Cortex of kidney (tissue), 1 donor: ENCODE measurements at places on chromosomes 1 and 21.

- no peak for DNase-seq
Measured at GRCh38 chr1:226052061-226052460, 10.5 kb upstream of the H3-3A start.

GRCh38 chr1:165456861-165457260 is 11.9 kb upstream of the RXRG start:
- no peak for DNase-seq

GRCh38 chr1:218679988-218680748 is 335.0 kb downstream of the TGFB2 start:
- no peak for DNase-seq

GRCh38 chr1:8962812-8963530 is 17.3 kb downstream of the CA6 start:
- DNase-seq: no peak

DNA sequence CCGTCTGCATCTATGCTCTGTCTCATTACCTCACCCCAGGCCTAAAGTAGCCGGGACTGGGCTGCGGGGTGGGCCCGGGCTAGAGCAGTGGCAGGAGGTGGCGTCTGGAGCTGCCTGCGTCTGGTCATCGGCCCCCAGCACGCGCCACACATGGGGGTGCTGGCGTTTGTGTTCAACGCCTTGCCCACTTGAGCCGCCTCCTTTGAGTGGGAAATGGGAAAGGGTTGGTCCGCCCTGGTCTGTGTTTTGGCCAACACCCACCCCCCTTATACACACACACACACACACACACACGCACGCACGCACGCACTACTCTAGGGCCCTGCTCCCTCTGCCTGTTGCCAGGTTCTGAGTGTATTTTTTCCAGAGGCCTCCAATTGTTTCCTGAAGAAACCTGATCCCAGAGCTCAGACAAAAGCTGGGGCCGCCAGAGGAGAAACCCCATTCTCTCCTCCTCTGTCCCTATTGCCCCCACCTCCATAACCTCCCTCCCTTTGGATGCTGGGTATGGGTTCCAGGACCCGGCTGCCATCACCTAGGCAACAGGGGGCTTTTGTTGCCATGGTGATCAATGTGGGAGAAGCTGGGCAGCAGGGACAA is 10.1 kb downstream of the VANGL2 start:
- no peak for DNase-seq

- no peak for DNase-seq
Measured at GRCh38 chr1:36369061-36369861, 16.5 kb downstream of the STK40 start.

DNA sequence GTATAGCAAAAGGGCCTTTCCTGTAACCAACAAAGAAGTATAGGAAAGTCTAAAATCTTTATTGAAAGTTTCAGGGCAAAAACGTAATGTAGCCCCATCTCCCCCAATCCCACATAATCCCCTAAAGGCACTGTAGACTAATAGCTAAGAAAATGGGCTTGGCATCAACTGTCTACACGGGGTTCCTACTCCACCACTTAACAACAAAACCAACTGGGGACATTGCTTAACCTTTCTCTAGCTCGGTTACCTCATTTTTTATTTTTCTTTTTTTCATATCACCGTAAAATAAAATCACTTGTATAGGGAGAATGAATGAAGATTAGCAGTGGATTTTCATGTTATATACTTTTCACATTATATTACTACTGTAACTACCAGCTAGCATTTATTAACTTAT is 12.3 kb downstream of the MACF1 start:
- DNase-seq: no peak

DNA sequence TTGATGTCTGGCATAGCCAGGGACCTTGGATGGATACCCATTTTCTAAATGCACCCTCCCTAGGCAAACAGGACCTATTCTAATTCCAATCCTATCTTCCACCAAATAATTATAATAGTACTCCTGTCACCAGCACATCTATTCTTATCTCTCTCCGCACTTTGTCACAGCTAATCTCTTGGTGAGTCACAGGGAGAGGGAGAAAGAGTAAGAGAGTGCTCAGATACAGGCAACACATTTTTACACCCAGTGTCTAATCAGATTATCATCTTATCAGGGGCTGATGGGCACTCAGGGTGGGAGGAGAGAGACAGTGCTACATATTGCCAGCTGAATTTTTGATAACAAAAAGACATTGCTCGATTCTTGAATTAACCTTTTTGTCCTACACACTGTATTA is 275.0 kb upstream of the BEND5 start:
- no peak for DNase-seq

GRCh38 chr1:19643121-19643520 is 990 bp upstream of the NBL1 start:
- no peak for DNase-seq

DNA sequence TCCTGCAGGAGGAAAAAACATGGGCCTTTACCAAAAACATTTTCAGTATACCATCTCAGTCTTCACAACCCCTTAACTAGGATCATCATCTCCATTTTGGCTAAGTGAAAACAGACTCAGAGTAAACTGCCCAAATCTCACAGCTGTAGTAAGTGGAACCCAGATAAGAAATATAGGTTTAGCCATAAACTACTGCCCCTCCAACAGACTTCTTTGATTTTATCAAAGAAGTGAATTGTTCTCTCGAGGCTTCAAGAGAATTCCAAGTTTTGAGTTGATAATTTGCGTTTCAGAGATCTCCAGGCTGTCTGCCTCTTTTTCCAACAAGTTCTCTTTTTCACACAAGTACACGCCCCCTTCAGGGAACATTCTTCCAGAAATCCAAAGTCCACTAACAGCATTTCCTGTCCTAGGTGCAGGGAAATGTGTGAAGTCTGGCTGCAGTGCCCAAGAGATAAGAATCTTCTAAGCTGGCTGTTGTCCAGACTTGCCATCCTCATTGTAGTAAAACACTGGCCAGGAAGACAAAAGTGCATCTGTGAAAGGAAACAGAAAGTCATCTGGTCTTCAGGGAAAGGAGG is 30.8 kb downstream of the RNF19B start:
- no peak for DNase-seq

- no peak for DNase-seq
Measured at GRCh38 chr1:7743346-7743745, 27.8 kb upstream of the VAMP3 start.

DNA sequence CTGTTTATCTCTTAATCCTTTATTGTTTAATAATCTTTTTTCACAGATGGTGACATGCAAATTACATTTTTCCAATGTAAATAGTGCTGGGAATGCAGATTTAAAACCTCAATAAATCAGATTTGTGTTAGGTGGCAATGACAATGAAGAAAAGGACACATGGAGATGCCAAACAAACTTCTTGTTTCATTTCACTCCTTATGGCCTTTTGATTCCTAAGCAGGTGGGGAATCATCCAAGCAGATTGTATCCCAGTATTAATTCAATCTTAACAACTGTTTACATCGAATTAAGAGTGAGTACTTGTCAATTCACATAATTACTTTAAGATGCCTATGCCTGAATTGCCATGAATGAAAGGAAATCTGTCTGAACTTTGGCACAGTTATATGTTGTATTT is 98.9 kb upstream of the RGS18 start:
- no peak for DNase-seq

GRCh38 chr1:55316947-55317662 is 101.9 kb upstream of the USP24 start:
- no peak for DNase-seq

DNA sequence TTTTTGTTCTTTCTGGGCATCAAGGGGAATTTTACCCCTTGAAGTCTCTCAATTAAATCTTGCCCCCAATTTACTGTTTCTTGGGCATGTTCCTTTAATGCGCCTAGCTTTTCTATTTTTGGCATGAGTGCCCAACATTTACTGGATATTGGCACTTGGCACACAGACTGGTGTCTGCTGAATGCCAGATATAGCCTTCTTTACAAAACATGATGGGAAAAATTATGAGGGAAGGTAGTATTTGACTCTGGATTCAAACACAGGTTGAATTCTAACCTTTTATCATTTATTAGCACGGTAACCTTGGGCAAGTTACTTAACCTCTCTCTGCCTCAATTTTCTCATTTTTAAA is 88.3 kb upstream of the GPR52 start:
- DNase-seq: no peak

- DNase-seq: no peak
Measured at GRCh38 chr21:41071258-41072171, 96.4 kb upstream of the BACE2 start.

DNA sequence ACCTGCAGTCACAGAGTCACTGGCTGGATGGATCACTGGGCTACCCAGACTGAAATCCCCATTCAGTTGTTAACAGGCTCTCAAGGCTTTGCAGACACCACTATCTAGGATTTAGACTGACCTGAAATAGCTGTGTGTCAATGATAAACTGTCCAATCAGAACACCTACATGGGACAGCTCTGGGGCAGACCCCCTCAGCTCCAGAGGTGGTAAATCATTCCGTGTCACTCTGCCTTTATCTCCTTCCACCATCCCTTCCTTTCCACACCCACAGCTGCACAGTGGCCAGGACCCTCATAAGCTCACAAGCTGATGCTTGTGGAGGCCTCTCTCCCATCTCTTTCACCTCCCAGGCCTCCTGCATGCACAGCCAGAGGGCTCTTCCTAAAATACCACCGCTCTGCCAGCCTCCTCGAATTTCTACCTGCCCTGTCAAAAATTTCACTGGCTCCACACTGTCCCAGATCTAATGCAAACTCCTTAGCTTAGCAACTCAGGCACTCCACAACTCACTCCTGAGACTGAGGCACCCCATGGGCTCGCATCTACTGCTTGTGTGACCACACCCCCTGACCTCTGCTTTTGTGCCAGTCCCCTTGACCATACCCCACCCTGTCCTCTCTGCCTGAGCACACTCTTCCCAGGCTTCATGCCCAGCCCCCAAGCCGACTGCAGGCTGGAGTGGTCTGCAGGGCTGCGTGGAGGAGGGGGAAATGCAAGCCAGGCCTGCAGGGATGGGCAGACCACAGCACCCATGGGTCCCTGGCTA is 5.8 kb downstream of the CAPZB start:
- DNase-seq: no peak

- no peak for DNase-seq
Measured at GRCh38 chr21:34791776-34792503, 123.1 kb downstream of the CLIC6 start.

GRCh38 chr1:16248007-16248436 is 11.0 kb upstream of the CPLANE2 start:
- no peak for DNase-seq

GRCh38 chr1:78519446-78519845 is 28.7 kb downstream of the PTGFR start:
- no peak for DNase-seq

DNA sequence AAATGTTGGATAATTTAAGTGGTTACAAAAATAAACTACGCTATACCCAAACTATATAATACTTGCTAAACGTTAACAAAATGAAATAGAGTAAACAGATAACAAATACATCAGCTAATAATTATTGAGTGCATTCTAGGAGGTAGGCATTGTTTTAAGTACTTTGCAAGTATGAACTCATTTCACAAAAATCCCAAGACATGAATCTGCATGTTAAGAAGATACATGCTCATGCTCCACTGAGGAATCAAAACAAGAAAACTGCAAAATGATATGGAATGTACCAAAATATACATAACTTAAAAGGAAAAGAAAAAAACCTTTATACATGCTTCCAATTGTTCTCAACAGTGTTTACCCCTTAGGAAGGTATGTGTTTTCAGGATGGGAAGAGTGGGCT is 2.5 kb downstream of the FRRS1 start:
- no peak for DNase-seq

GRCh38 chr1:201002510-201002909 is 21.0 kb downstream of the KIF21B start:
- no peak for DNase-seq

DNA sequence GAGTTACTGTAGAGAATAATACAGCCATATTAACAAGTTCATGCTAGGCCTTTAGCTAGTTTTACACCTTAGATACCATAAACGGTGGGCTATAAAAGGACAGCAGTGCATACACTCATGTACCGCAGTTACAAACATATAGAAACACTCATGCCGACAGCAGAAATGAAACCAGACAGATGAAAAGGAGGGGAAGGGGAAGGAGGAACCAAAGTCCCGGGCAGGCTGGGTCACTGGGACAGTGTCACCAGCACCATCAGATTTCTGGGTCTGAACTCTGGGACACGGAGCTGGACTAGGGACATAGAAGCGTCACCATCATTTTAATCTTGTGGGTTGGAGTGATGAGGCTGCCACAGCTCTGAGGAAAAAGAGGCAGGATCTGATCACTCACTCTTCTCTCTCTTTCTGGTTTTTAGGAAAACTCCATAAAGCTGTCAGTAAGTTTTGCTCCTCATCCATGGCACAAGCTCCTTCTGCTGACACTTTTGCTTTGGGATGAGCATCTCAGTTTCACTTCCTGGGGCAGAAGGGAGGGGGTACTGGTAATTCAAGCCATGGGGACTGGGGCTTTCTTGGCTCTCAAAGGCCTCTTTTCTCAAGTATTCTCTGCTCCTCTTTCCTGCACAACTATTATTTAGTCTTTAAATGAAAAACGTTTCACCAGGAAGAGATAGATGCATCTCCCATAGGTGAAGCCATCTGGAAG is 7.8 kb upstream of the ZNF691 start:
- DNase-seq: no peak

DNA sequence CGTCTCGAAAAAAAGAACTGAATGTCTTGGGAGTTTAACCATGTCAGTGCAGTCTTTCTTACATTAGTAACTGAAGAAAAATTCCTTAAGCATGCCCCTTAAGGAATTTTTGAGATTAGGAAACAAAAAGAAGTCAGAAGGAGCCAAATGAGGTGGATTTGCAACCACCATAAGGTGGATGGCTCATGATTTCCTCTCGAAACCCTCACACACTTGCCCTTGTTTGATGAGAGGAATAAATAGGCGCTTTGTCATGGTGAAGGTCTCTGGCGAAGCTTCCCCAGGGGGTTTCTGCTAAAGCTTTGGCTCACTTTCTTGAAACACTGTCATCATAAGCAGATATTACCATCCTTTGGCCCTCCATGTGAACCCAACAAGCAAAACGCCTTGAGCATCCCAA is 68.2 kb downstream of the POFUT2 start:
- no peak for DNase-seq

DNA sequence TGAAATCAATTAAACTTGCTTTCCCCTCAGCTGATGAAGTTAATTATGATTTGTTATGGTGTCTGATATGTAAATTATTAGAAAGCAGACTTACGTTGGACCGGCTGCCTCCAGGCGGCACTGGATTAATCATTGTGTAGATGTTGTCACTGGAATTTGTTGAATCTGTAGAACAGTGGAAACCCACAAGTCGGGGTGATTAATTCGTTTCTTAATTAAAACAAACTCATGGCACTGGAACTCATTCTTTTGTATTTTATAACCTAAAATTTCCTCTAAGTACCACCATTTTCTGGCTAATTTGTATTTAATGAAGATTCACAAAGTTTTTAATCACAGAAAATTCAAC is 39.0 kb downstream of the MRPL37 start:
- DNase-seq: no peak
